ENCODE measurements at places on chromosomes 1 and 21. TPM values are rescaled to one million over a fixed set of nuclear protein-coding genes. Genes with fewer than 3 reads are reported as not detected.

DNA sequence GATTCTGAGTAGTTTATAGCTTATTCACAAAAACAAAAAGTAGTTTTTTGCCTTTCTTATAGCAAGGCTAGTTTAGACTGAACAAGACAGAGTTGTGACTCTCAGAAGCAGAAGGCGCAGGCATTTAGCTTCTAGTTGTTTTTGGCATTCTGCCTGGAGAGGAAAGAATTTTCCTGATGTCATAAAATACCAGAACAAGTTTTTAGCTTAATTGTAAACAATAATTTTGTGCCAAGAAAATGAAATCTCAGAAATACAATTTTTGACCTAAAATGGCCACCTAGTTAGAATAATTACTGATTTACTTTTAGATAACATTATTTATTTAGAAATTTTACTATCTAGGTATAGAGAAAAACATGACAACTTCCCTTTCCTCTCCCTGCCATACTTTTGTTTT, 1.0 kb downstream of the DNAJB4 start:
- peak; percentile 80 for DNase-seq

NAV1 gene
- 27.6 TPM for total RNA-seq

RHOU gene
- total RNA-seq, result 0.24 TPM

- no peak for DNase-seq
Measured at GRCh38 chr1:109917768-109918606, 7.3 kb downstream of the CSF1 start.

GRCh38 chr1:119674835-119675289, 26.8 kb upstream of the ZNF697 start:
- DNase-seq, result peak; percentile 86

GRCh38 chr1:46027788-46028573, 104.4 kb downstream of the PIK3R3 start:
- DNase-seq, result no peak

TBX15 gene
- 0.24 TPM for total RNA-seq

RBP7 gene
- total RNA-seq, result not detected

DNA sequence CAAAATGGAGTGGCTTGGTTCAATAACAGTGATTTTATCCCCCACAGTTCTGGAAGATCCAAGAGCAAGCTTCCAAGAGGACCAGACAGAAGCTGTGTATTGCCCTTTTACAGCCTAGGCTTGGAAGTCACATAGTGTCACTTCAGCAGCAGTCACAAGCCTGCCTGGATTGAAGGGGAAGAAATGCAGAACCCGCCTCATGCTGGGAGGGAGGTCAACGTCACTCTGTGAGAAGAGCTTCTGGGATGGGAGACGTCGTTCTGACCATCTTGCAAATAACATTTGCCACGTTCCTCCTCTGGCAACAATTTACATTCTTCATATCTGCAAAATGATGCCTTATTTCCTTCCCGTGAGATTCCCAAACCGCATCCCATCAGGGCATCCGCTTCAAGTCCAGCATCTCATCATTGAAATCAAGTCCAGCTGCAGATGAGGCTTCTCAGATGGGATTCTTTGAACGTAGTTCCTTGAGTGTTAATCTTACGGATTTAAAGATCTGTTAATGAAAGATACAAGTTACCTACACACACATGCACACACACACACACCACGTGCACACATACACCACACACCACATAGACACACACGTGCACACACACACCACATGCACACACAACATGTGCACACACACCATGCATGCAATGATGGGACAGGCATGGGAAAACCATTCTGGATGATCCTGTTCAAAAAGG, 23.9 kb upstream of the KIF1B start:
- DNase-seq, result no peak

DNA sequence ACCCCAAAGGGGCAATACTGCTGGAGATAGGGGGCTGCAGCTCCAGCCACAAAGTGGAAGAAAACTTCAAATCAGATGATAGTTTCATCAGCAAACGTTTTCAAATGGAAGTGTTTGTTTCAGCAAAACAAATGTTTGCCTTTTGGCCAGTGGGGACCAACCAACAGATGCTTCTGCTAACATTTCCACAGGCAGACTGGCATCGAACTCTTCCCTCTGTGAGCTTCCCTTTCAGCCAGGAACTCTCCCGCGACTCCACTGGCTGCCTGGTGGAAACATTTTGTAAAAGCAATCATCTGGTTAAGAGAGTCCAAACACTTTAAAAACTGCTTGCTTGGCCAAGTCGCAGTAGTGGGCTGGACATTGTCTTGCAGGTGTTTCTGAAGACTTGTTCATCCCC, 30.7 kb downstream of the CENPF start:
- no peak for DNase-seq

- no peak for DNase-seq
Measured at GRCh38 chr1:202013603-202014002, 3.2 kb downstream of the ELF3 start.

- DNase-seq, result no peak
Measured at GRCh38 chr1:112695276-112695675, 11.7 kb downstream of the RHOC start.

GRCh38 chr1:230189341-230189740, 122.3 kb downstream of the GALNT2 start:
- no peak for DNase-seq

AADACL4 gene
- not detected for total RNA-seq

- peak; percentile 7 for DNase-seq
Measured at GRCh38 chr1:108327534-108328466, 83.9 kb upstream of the NBPF4 start.

DNA sequence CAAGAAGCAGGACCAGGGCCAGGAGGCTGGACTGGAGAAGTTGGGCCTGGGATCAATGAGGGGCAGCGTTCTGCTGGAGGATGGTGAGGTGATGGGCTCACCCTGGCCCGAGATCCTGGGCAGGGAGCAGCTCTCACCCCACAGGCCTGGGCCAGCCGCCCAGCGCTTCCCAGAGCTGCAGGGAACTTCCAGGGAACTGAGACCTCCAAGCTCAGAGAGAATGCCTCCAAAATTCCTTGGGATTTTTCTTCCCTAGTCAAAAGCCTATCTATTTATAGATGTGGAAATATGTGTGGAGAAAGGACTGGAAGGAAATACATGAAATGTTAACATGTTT, 121.2 kb downstream of the SPSB1 start:
- no peak for DNase-seq

- no peak for DNase-seq
Measured at GRCh38 chr1:36866169-36866814, 168.0 kb downstream of the GRIK3 start.

- DNase-seq, result no peak
Measured at GRCh38 chr1:160436966-160437365, 36.6 kb downstream of the VANGL2 start.

Data from RPMI7951 (cell line).